ENCODE measurements at places on chromosomes 1 and 21. TPM values are rescaled to one million over a fixed set of nuclear protein-coding genes. Genes with fewer than 3 reads are reported as not detected.

DNA sequence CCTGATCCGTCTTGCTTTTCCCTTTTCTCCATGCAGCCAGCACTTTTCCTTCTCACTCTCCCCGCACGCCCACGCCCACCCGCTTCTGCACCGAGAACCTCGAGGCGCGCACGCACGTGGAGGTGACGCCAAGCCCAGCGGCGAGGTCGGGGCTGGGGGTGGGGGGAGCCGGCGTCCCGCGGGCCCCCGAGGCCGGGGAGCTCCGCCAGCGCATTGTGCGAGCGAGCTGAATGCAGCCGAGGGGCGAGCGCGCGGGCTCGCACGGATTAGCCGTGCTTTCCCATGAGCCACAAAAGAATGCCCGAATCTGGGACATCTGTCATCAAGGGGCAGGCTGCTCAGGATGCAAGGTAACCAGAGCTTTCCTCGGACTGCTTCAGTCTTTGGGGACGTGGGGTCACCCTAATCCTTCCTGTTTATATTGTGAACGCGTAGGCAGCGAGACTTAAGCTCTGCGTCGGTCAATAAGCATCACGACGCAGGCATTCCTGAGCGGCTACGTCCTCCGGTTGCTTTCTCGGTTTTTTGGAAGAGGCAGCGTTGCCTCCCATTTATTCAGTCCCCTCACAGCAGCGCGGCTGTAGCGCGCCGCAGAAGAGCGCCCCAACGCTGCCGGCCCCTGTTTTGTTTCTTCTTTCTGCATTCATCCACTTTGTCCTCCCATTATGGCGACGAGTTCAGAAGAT lies 67.3 kb upstream of the AKT3 start:
- DNase-seq, result peak; percentile 82

- no peak for DNase-seq
Observed at GRCh38 chr1:37755290-37755689, 9.6 kb downstream of the EPHA10 start.

Gene WDR64
- not detected for polyA plus RNA-seq

GRCh38 chr1:14713077-14713476 lies 114.6 kb downstream of the KAZN start:
- no peak for DNase-seq

Gene FAM177B
- not detected for polyA plus RNA-seq

Gene CAPN8
- not detected for polyA plus RNA-seq

DNA sequence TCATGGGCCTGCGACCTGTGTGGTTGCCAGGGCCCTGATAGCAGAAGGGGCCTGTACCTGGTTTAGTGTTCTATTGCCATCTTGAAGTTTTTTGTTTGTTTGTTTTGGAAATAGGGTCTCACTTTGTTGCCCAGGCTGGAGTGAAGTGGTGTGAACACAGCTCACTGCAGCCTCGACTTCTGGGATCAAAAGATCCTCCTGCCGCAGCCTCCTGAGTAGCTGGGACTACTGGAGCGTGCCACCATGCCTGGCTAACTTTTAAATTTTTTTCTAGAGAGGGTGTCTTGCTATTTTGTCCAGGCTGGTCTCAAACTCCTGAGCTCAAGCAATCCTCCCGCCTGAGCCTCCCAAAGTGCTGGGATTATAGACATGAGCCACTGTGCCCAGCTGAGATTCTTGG lies 72.9 kb downstream of the UBE2T start:
- no peak for DNase-seq
